ENCODE measurements at places on chromosomes 11 and 22.

GRCh38 chr11:18010977-18011586 is 1.8 kb downstream of the SERGEF start:
- no peak for DNase-seq

GRCh38 chr11:65501186-65501471 is 2.3 kb downstream of the MALAT1 start:
- DNase-seq: no peak

DNA sequence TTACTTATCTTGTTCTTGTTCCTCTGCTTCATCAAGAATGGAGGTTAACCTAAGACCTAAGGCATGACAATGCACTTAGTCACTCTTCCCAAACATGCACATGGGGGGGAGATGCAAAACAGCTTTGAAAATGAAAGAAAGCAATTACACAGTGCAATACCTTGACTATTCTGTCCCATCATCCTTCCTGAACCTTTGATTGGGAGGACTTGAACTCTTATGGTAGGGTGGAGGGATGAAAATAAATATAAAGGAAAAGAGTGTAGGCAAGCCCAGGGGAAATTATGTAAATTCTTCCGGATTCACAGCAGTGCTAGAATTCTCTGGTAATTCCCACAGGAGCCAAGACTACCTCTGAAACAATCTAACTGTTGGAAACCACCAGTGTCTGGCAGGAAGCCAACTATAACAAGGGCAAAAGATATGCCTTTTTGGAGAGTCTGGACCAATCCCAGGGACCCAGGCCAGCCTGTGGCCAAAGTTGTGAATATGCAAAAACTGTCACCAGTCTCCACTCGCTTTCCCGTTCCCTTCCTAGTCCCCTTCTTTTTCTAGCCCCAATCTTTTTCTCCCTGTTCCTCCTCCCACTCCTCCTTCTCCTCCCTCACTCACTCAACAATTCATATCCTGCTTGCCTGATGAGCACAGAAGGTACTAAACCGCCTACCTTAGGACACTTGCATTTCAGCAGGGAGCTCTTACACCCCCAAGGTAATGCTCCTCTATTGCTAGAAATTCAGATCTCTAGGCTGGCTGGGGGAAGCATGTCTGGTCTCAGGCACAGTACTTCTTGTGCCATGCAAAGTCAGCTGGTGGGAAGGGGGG is 2.5 kb upstream of the RCN1 start:
- no peak for DNase-seq

DNA sequence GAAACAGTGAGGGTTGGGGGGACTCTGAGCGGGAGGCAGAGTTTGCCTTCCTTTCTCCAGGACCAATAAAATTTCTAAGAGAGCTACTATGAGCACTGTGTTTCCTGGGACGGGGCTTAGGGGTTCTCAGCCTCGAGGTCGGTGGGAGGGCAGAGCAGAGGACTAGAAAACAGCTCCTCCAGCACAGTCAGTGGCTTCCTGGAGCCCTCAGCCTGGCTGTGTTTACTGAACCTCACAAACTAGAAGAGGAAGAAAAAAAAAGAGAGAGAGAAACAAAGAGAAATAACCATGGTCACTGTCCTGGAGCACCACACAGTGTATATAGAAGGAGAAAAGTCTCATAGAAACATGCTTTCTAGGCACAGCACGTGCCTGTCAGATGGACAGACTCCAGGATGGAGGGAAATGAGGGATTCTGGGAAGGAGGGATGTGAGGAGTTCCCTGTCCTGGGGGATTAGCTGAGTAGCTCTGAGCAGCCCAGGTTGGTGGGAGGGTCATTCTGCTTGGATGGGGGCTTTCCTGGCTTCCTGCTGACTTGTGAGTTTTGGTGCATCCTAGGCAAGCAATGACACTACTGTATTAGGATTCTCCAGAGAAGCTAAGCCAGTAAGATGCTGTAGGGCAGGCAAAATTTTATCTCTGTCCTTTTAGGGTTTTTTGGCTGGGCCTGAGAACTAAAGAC is 3.1 kb downstream of the GSTP1 start:
- DNase-seq: no peak

All from NCI-H774 (cell line).